ENCODE measurements at places on chromosomes 3 and 15. TPM values are rescaled to one million over a fixed set of nuclear protein-coding genes. Genes with fewer than 3 reads are reported as not detected.

- H3K27me3 ChIP-seq: no peaks in the 10 kb centered on the region
- no peaks in the 10 kb centered on the region for H3K4me1 ChIP-seq
- no peak overlapping the region for H3K4me3 ChIP-seq
- DNase-seq: no peak
- H3K27ac ChIP-seq: no peak overlapping the region
Measured at GRCh38 chr3:25462495-25462894, 34.4 kb downstream of the RARB start.

DNA sequence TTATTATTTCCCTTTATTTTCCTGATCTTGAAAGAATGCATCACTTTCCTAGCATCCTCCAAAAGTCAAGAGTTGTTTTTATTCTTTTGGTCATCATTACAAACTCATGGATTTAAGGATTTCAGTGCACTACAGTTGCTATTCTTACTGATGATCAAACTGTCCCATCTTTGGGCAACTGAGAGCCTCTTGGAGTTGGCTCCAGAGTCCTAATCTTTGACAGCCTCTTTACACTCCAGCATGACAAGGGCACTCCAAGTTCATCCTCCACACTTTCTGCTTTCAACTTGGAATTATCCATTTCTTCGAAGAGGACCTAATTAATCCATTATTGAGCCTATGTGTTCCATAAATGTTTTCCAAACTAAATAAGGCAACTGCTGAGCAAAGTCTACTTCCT is 5.7 kb downstream of the UACA start:
- no peak overlapping the region for H3K4me3 ChIP-seq
- H3K27me3 ChIP-seq: peaks cover 8% of the 10 kb centered on the region
- H3K36me3 ChIP-seq: no peaks in the 10 kb centered on the region
- H3K4me1 ChIP-seq: peaks cover 7% of the 10 kb centered on the region
- H3K27ac ChIP-seq: no peak overlapping the region
- no peak for DNase-seq

DNA sequence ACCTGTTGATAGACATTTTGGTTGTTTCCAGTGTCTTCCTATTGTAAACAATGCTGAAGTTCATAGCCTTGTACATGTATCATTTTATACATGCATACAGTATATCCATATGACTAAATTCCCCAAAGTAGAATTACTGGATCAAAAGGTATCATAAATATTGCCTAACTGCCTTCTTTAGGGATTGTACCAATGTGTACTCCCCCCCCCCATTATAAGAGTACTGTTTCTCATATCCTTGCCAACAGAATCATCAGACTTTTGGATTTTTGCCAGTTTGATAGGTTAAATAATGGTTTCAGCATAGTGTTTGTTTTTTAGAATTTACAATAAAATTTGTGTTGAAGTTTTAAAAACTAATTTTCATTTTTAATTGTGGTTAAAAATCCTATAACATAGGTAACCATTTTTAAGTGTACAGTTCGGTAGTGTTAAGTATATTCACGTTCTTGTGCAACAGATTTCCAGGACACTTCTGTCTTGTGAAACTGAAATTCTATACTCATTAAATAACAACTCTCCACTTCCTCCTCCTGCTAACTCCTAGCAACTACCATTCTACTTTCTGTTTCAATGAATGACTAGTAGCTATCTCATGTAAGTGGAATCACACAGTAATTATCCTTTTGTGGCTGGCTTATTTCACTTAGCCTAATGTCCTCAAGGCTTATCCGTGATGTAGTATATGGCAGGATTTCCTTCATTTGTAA is 30.8 kb upstream of the MAP3K13 start:
- H3K4me1 ChIP-seq: no peaks in the 10 kb centered on the region
- no peak overlapping the region for H3K4me3 ChIP-seq
- no peaks in the 10 kb centered on the region for H3K36me3 ChIP-seq
- no peaks in the 10 kb centered on the region for H3K27me3 ChIP-seq
- no peak overlapping the region for H3K27ac ChIP-seq
- DNase-seq: no peak

DNA sequence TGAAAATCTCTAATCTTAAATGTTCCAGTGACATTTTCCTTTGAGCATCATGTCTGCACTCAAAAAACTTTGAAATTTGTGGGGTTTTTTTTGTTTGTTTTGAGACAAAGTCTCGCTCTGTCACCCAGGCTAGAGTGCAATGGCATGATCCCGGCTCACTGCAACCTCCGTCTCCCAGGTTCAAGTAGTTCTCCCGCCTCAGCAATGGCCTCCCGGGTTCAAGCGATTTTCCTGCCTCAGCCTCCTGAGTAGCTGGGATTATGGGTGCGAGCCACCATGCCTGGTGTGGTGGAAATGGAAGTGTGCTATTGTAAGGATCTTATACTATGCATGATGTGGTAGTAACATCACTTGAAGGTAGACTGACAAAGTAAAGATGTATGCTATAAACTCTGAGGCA is 42.5 kb downstream of the TKT start:
- H3K27ac ChIP-seq: no peak overlapping the region
- H3K27me3 ChIP-seq: no peaks in the 10 kb centered on the region
- H3K36me3 ChIP-seq: no peaks in the 10 kb centered on the region
- H3K4me1 ChIP-seq: no peaks in the 10 kb centered on the region

GRCh38 chr15:30953731-30954378 is 37.6 kb downstream of the MTMR10 start:
- no peaks in the 10 kb centered on the region for H3K4me1 ChIP-seq
- no peak overlapping the region for H3K27ac ChIP-seq
- H3K27me3 ChIP-seq: no peaks in the 10 kb centered on the region
- no peak overlapping the region for H3K4me3 ChIP-seq

- H3K27ac ChIP-seq: no peak overlapping the region
- DNase-seq: no peak
- H3K36me3 ChIP-seq: no peaks in the 10 kb centered on the region
- no peaks in the 10 kb centered on the region for H3K4me1 ChIP-seq
Measured at GRCh38 chr3:113219605-113220300, 8.4 kb downstream of the BOC start.

DNA sequence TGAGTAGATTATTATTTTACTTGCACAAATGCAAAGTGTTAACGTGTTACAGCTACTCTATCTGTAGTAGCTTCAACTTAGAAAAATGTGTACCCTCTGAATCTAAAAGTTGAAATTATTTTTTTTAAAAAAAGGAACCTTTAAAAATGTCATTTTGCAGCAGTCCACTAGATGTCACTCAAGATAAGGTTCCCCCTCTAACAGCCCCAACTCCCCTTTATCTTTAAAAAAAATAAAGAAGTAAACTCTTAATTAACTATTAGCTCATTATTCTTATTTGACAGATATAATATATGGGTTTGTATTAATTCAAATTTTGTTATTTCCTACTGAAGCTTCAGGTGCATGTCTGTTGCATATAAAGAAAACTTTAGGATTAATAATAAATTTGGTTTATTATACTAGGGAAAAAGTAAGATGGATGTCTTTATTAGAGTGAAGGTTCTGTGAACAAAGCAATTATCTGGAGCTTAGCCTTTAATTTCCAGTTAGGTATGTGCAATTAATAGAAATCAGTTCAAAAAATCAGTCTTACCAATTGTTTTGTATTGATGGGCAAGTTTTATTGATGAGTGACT is 288.5 kb downstream of the VGLL3 start:
- no peaks in the 10 kb centered on the region for H3K36me3 ChIP-seq
- H3K4me3 ChIP-seq: no peak overlapping the region
- H3K27ac ChIP-seq: no peak overlapping the region
- H3K4me1 ChIP-seq: no peaks in the 10 kb centered on the region
- H3K27me3 ChIP-seq: no peaks in the 10 kb centered on the region

DNA sequence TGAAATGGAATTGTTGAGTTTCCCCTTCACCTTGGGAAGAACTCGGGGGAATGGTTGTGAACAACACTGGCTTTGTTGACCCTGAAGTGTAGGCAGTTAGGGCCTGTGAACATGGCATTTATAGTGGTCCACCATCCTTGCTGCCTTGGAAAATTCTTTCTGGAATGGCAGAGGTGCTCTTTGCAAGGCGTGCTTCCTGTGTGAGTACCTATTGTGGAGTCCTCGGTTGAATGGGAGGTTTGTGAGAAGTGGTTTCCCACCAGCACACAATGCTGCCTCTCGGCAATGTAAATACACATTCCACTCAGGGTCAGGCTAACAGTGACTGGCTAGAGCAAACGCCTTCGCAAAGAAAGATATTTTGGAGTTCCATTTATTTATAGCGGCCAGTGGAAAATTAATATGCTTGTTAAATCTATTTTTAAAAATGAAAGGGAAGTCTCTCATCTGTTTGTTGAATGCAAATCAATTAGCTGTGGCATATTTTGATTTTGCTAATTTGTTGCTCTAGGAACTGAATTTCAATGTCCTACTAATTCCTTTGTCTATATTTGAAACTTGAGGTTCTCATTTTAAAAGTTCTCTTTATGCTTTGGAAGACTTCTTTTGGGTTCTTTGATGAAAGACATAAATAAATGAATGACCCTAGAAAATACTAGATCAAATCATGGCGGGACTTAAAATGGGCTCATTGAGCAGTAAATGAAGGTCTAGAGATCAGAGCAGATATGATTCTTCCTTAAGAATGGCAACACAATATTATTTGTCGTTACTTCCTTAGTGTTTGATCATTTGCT is 59.5 kb downstream of the FNDC3B start:
- H3K36me3 ChIP-seq: no peaks in the 10 kb centered on the region
- DNase-seq: no peak
- H3K27me3 ChIP-seq: no peaks in the 10 kb centered on the region
- no peak overlapping the region for H3K4me3 ChIP-seq
- H3K27ac ChIP-seq: no peak overlapping the region

- no peak for DNase-seq
- H3K27me3 ChIP-seq: no peaks in the 10 kb centered on the region
- H3K4me3 ChIP-seq: no peak overlapping the region
- H3K27ac ChIP-seq: no peak overlapping the region
- H3K36me3 ChIP-seq: no peaks in the 10 kb centered on the region
Measured at GRCh38 chr3:129352045-129352444, 73.4 kb downstream of the HMCES start.

GRCh38 chr15:68843425-68844311 is 23.0 kb upstream of the ANP32A start:
- H3K27ac ChIP-seq: no peak overlapping the region
- no peak for DNase-seq
- no peak overlapping the region for H3K4me3 ChIP-seq
- peaks cover 8% of the 10 kb centered on the region for H3K4me1 ChIP-seq
- H3K36me3 ChIP-seq: no peaks in the 10 kb centered on the region
- peaks cover 29% of the 10 kb centered on the region for H3K27me3 ChIP-seq

GRCh38 chr15:69526081-69527061 is 73.8 kb downstream of the RPLP1 start:
- H3K36me3 ChIP-seq: no peaks in the 10 kb centered on the region
- H3K27me3 ChIP-seq: peaks cover 3% of the 10 kb centered on the region
- no peak overlapping the region for H3K4me3 ChIP-seq
- DNase-seq: no peak
- H3K27ac ChIP-seq: no peak overlapping the region

- no peaks in the 10 kb centered on the region for H3K4me1 ChIP-seq
- DNase-seq: no peak
- no peak overlapping the region for H3K4me3 ChIP-seq
- no peak overlapping the region for H3K27ac ChIP-seq
- no peaks in the 10 kb centered on the region for H3K36me3 ChIP-seq
Measured at GRCh38 chr3:36060950-36061349, 319.4 kb upstream of the STAC start.

GRCh38 chr3:14186854-14187458 is 8.3 kb downstream of the LSM3 start:
- no peak overlapping the region for H3K4me3 ChIP-seq
- H3K4me1 ChIP-seq: no peaks in the 10 kb centered on the region
- H3K27ac ChIP-seq: no peak overlapping the region
- no peak for DNase-seq

DNA sequence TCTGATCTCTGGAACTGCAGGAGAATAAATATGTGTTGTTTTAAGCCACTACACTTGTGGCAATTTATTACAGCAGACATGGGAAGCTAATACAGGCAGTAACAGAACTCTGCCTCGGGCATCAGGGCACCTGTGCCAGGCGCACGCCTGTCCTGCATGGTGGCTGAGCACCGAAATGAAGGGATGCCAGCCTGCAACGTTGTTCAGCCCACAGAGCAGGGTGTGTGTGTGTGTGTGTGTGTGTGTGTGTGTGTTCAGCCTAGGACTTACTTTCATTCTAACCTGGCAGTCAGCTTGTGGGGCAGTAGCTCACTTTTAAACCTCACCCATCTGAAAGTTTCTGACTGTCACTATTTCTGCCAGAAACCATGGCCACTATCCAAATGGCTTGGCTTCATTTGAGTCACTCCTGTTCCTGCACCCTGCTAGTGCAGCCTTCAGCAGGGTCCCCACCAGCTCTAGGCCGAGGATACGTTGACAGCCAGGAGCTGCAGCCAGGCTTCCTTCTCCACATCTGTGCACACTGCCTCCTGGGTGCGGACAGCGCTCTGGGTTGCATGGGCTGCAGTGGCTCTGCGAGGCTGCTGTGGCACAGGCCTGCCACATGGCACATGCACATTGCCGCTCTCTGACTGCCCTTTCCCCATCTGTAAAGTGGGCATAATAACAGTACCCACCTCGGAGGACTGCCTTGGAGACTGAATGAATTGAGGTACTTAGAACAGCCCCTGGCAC is 4.5 kb downstream of the UROC1 start:
- DNase-seq: no peak
- H3K4me3 ChIP-seq: no peak overlapping the region
- no peaks in the 10 kb centered on the region for H3K27me3 ChIP-seq
- H3K4me1 ChIP-seq: no peaks in the 10 kb centered on the region
- H3K27ac ChIP-seq: no peak overlapping the region

DNA sequence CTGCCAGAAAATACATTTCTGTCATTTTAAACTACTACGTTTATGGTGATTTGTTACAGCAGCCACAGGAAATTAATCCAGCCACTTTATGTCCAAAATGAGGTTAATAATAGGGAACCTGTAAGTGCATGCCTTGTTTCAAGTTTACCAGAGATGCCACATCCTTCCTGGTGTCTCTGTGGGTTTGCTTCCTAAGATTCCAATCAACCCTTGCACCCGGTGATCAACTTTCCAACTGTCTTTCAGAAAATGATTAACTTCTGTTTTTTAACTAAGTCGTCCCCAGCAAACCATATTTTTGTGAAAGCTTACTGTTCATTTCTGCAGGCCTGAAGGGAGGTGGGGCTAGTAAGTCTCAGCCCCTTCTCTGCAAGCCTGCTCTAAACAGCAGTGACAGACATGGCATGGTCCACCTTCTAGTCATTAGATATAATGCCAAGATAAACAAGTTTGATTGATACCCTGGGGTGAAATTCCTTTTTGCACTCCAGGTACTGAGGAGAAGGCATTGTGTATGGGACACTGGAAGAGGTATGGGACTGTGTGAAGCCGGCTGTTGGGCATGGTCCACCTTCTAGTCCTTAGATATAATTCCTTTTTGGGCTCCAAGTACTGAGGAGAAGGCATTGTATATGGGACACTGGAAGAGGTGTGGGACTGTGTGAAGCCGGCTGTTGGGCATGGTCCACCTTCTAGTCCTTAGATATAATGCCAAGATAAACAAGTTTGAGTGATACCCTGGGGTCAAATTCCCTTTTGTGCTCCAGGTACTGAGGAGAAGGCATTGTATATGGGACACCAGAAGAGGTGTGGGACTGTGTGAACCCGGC is 11.1 kb upstream of the TMC3 start:
- no peak overlapping the region for H3K27ac ChIP-seq
- H3K4me3 ChIP-seq: no peak overlapping the region
- H3K27me3 ChIP-seq: no peaks in the 10 kb centered on the region
- DNase-seq: no peak

GRCh38 chr3:58055314-58055713 is 47.1 kb downstream of the FLNB start:
- H3K27me3 ChIP-seq: no peaks in the 10 kb centered on the region
- H3K27ac ChIP-seq: no peak overlapping the region
- H3K36me3 ChIP-seq: no peaks in the 10 kb centered on the region
- no peak for DNase-seq
- no peak overlapping the region for H3K4me3 ChIP-seq

CLASP2 gene
- polyA plus RNA-seq: 13.7 TPM

SLC51B gene
- not detected for polyA plus RNA-seq

SLC35A5 gene
- 18.3 TPM for polyA plus RNA-seq

PLSCR4 gene
- polyA plus RNA-seq: not detected

GP5 gene
- 1.3 TPM for polyA plus RNA-seq

NOX5 gene
- polyA plus RNA-seq: not detected

NDN gene
- 0.81 TPM for polyA plus RNA-seq

All from CD8-positive, alpha-beta memory T cell (primary cell).